Inflammatory macrophage treated with lipopolysaccharide for 4 hours (primary cell): ENCODE measurements at places on chromosomes 3 and 15.

DNA sequence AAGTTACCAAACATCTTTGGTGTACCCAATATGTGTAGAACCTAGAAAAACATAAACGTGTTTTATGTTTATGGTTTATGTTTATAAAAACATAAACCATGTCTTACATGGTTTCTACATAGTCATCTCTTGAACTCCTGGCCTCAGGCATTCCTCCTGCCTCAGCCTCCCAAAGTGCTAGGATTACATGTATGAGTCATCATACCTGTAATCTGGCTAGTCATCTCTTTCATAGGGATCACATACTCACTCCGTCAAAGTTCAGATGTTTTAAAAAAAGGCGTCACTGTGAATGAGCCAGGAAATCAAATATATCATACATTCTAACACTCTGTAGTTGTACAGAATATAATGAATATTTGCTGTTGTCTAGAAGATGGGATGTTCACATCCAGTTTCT, 178.6 kb downstream of the CPNE4 start:
- DNase-seq = no peak

DNA sequence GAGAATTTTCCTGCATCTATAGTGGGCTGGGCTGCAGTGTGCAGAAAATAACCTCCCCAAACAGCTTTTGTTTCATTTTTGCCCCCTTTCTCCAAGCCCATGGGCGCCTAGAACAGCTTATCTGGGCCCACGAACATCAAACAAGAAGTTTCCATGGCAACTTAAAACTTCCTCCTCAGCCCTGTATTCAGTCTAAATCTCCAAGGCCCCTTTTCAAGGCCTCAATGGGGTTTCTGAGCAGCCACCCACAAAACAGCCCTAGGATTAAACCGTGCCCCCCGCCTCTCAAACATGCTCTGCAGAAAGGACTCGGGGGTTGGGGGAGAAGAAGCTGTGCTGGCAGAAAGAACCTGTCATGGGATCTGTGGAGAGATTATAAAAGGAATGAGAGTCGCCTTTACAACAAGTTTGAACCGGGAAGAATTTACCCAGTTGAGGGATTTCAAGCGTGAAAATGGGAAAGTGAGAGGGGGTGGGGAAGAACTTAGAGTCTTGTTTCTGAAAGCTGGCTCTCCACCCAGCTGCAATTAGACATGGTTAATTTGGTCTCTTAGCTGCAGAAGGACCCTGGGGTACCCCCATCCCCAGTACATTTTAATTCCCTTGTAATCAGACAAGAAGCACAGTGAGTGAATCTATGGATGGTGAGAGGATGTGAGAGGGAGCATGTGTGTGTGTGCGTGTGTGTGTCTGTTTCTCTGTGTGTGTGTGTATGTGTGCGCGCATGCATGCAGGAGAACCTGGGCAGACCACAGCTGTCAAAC, 4.3 kb upstream of the FAM107A start:
- DNase-seq = no peak

GRCh38 chr3:40179016-40179415, 130.5 kb upstream of the EIF1B start:
- DNase-seq = peak; percentile 21

DNA sequence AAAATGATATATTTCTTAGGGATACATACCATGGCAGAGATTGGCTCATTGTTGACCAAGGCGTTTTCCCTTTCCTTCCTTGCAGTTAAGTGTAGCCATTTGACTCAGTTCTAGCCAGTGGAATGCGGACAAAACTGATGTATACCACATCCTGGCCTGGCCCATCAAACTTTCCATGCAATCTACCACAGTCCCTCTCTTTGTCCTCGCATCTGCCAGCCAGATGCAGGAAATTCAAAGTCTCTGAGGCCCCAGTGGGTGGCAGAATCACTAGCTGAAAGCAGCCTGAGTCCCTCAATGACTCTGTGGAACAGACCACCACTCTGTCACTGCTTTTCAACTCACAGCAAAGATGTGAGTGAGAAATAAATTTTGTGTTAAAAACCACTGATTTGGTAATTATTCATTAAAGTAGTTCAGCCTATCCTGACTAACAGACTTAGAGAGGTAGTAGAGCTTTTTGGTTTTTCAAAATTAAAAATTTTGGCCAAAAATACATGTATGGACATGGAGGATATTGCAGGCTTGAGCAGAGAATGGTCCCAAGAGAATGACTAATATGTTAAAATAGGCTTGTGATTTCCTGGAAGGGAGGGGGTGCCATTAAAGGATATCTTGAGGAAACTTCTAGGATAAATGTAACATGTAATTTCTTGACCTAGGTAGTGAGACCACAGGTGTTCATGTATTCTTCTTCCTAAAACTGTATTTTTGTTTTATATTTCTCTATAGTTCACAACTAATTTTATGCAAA, 10.9 kb downstream of the LRRFIP2 start:
- DNase-seq = no peak

- DNase-seq = peak; percentile 81
These were observed 1.4 kb downstream of the SLTM start for GRCh38 chr15:58931987-58932588.

DNA sequence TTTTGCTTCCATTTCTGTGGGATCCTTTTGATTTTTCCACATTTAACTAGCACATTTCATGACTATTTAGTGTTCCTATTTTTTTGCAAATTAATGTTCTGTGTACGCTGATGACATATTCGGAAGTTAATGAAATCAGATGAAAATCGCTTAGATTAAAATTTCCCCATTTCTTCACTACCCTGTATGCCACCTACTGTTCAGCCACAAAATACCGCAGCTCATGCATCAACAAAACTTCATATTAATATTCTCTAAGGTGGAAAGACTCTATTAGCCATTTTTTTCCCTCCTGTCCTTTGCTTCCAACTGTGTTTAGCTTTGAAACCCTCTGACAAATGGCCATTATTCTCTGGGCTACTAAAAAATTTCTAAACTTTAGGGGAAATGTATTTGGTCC, 300.6 kb downstream of the MECOM start:
- DNase-seq = no peak

DNA sequence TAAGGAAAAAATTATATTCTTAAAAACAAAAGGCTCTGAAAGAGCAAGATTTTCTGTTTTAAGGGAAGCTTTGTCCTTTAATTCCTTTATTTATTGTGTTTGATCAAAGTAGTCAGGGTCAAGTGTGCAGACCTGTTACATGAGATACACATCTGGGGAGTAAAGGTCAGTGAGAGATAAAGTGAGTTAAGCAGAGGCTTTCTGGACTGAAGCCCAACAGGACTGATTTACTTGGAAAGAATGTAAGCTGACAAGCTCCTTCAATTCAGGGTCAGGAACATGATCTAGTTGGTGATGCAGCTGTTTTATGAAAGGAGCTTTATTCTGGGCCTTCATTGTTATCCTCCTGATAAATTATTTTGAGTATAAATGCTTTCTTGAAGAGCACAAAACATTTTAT, 20.7 kb upstream of the OTOL1 start:
- no peak for DNase-seq

DNA sequence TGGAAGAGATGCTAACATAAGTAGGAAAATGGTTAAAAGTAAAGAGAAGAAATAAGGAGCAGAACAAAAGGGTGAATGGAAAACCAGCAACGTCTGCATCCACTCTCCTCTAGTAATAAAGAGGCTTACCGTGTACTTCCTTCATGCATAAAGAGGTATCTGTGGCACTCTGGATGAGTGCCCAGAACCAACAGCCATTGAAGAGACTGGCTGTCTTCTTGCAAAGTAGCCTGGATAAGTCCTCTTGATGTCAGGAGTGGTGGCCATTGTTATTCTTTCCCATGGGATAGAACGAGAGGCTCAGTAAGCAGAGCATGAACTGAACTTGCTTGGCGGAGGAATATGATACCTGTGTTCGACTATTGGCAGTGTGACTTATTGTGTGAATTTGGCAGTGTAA, 186.2 kb upstream of the RASGRP1 start:
- no peak for DNase-seq

- DNase-seq = no peak
These were observed 849 bp upstream of the PRKCD start for GRCh38 chr3:53160061-53160659.

DNA sequence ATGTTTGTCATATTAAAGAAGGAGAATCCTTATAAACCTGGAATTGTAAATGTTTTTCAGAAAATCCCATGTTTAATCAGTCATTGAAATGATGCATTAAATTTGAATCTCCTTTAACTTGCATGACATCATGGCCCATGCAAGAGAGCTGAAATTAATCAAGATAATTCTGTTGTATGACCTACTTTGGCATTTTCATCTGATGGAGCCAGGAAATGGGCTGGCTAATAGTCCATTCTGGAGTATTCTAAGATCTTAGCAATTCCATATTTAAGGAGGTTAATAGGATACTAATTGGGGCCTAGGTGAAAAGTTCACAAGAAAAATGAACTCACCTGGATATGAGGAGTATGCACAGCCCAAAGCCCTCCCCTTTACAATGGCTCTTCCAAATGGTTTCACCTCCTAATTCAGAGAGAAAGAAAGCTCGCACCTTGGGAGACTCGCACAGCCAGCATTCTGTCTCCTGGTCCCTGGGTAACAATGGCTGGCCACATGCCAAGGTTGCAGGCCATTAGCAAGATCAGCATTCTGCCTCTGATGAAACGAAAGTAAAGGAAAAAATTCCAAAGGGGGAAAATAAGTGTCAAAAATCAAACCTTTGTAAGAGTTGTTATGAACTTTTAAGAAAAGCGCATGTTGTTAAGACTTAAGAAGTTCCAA, 786.4 kb downstream of the MCTP2 start:
- DNase-seq = no peak

DNA sequence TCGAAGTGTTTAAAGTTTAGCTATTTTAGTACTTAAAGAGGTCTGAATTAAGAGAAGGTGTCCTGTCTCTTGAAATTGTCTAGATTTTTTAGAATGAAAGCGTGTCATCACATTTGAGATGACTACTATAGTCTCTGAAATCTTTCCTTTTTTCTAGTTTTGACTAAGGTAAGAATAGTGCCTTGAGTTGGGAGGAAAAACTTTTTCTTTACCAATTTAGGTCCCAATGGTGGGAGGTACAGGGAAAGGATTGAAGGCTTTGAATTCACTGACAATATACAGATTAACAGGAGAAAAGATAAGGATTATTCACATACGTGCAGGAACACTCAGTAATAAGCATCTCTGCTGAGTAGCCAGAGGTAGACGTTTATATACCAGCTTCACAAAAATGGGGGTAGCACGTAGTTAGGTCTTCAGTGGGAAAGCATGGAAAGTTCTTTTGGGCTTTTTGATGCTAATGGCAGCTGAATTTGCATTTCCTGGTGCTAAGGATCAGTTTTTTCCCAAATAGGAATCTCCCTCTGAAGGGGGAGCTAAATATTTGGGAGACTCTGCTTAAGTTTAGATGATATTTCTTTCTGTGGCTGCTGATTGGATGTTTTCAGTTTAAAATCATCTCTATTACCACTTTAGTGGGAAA, 88.1 kb downstream of the VPS8 start:
- DNase-seq = no peak

- DNase-seq = no peak
These were observed 309.9 kb downstream of the CLSTN2 start for GRCh38 chr3:140244893-140245292.

DNA sequence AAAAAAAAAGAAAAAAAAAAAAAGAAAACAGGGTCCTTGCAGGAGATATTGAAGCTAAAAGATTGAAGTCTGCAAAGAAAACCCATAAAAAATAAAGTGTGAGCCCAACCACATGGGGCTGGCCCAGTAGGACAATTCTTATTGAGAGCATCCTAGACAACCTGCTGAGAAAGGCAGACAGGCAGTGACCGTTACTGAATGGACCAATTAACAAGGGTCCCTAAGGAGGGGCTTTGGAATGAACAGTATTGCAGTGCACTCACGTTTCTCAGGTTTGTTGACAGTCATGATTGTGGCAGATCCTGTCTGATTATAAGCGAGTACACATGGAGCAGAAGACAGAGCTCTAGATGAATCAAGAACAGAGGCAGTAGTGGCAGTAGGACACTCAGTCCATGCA, 168.6 kb downstream of the LSAMP start:
- no peak for DNase-seq

- DNase-seq = no peak
These were observed 29.6 kb upstream of the CEMIP start for GRCh38 chr15:80749589-80749988.

GRCh38 chr3:131067983-131068382, 41.3 kb downstream of the NEK11 start:
- no peak for DNase-seq

GRCh38 chr3:60301142-60301541, 950.1 kb downstream of the FHIT start:
- no peak for DNase-seq

- DNase-seq = no peak
These were observed 391.5 kb downstream of the ERC2 start for GRCh38 chr3:56076746-56077145.

DNA sequence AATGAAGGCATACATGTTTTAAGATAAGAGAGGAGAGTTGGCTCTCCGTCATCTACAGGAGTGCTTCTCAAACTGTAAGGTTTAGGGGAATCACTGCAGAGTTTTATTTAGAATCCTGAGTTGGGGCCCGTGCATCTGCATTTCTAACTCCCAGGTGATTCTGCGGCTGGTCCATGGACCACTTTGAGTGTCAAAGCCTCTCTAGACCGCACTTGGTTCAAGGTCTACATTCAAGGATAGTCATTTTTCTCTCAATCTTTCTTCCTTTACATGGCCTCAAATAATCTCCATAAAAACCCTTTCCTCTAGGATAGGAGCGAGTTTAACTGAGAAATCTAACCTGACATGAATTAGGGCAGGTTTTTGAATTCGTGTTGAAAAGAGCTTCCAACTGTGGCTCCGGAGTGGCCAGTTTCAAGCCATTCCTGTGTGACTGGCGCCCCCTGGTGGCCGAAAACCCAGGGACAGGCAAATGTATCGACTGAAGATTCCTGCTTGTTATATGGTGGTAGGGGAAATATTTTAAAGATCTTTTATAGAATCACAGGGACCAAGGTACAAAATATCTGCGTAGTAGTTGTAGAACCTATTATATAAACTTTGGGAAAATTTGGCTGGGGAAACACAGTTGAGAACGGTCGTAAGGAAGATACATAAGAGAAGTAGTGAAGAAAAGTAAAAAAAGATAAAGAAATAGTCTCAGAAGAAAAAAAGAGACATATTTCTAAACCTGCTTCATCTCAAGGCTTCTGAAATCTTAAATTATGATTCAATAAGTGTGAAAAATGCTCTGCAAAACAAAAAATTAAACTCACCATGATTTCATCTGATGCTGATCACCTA, 11.9 kb downstream of the GABRR3 start:
- DNase-seq = peak; percentile 73

DNA sequence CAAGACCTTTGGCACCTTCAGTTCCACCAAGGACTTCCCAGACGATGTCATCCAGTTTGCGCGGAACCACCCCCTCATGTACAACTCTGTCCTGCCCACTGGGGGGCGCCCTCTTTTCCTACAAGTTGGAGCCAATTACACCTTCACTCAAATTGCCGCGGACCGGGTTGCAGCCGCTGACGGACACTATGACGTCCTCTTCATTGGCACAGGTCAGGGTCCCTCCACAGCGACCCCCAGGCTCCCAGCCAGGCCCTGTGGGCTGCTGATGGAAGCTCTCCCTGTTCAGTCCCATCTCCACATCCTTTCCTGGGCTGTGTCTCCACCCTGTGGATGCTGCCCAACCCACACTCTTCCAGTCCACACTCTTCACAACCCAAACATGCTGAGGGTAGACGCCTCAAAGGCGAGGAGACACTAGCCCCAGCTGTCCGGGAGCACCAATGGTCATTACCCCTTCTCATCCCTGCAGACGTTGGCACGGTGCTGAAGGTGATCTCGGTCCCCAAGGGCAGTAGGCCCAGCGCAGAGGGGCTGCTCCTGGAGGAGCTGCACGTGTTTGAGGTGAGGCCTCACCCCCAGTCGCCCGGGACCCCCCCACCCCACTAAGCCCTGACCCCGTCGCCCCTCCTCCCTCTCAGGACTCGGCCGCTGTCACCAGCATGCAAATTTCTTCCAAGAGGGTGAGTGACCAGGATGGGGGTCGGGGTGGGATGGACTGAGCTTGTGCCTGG, 4.3 kb upstream of the LSMEM2 start:
- DNase-seq = peak; percentile 45
